ENCODE measurements at places on chromosomes 5 and 9.

GRCh38 chr5:136166909-136167308 lies 26.1 kb downstream of the SMIM32 start:
- no peak for DNase-seq

DNA sequence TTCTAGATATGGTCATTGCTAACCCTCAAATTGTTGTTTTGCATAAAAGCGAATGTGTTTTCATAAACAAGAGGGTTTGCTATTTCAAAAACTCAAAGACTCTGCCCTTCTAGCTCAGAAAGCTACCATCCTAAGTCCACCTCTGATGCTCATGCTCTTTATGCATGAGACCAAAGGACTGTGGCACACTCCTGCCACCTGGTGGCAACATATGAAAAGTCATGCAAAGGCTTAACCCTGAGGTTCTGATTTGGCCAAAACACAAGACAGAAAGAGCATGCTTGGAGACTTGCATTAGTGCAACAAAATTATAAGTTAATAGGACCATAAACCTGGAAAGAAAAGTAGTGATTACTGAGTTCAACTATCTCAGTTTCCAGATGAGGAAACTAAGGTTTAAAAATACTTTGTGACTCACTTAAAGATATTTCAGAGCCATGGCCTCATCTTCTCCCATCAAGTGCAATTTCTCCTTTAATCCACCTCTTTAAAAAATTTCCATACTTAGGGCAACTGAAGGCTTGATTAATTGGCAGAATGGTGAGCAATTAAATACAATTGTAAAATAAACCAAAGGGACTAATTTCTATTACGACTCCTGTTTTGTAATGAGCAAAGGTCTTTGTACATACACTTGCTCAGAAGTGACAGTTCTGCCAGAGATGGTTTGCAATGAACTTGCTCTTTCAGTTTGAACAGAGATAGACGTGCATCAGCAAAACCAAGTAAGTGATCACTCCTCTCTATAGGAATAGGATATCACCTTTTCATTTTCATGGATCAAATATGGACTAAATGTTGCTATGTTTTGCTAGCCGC lies 110.7 kb upstream of the RAD23B start:
- DNase-seq: peak; percentile 94

GRCh38 chr5:133611357-133612248 lies 738 bp downstream of the FSTL4 start:
- DNase-seq: no peak

GRCh38 chr5:146451411-146451810 lies 4.3 kb downstream of the TCERG1 start:
- no peak for DNase-seq

DNA sequence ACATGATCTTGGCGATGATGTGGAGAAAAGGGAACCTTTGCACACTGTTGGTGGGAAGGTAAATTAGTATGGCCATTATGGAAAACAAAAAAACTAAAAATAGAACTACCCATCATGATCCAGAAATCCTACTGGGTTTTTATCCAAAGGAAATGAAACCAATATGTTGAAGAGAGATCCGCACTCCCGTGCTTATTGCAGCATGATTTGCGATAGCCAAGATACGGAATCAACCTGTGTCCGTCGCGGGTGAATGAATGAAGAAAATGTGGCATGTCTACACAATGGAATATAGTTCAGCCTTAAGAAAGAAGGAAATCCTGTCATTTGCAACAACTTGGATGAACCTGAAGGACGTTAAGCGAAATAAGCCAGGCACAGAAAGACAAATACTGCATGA lies 84.5 kb downstream of the TTLL11 start:
- DNase-seq: no peak

- no peak for DNase-seq
Observed at GRCh38 chr9:137128862-137129455, 10.0 kb upstream of the GRIN1 start.
